Smooth muscle cell of the umbilical artery (primary cell): ENCODE measurements at places on chromosomes 3 and 15. TPM values are rescaled to one million over a fixed set of nuclear protein-coding genes. Genes with fewer than 3 reads are reported as not detected.

The PCLAF gene
- 3.6 and 12.8 TPM in 2 replicates for total RNA-seq

The STXBP5L gene
- total RNA-seq, result 2.1 and 2.7 TPM in 2 replicates

The HDGFL3 gene
- 58.5 and 114 TPM in 2 replicates for total RNA-seq

The GREM1 gene
- total RNA-seq, result 41.6 and 185 TPM in 2 replicates

The GOLGA8G gene
- total RNA-seq, result under 0.01 TPM in 1 of 2 replicates, not detected in the other

The BLM gene
- 0.59 and 4.0 TPM in 2 replicates for total RNA-seq

The GOLGA8T gene
- total RNA-seq, result not detected in 2 replicates

The PLSCR5 gene
- not detected in 2 replicates for total RNA-seq

The SV2B gene
- total RNA-seq, result under 0.01 TPM in 1 of 2 replicates, not detected in the other

The GOLGA6L9 gene
- total RNA-seq, result 3.3 and 3.6 TPM in 2 replicates

The COX17 gene
- 10.7 and 12.5 TPM in 2 replicates for total RNA-seq

The SLC51B gene
- total RNA-seq, result not detected in 2 replicates

The B3GALNT1 gene
- 10.4 and 14.0 TPM in 2 replicates for total RNA-seq

The ITPKA gene
- total RNA-seq, result 0.59 and 1.8 TPM in 2 replicates

The SLC28A2 gene
- not detected in 2 replicates for total RNA-seq

The RFX7 gene
- total RNA-seq, result 5.9 and 8.4 TPM in 2 replicates

The DUOXA1 gene
- not detected in 2 replicates for total RNA-seq

The DZIP1L gene
- total RNA-seq, result 25.2 and 31.9 TPM in 2 replicates

The STAC gene
- 0.30 and 0.88 TPM in 2 replicates for total RNA-seq

The FBXW12 gene
- not detected in 2 replicates for total RNA-seq

The SI gene
- not detected in 2 replicates for total RNA-seq

The TEX55 gene
- total RNA-seq, result not detected in 2 replicates

The TRPM1 gene
- total RNA-seq, result not detected in 2 replicates

The DISP2 gene
- 0.09 and 0.30 TPM in 2 replicates for total RNA-seq

The NUDT16 gene
- 10.7 and 11.5 TPM in 2 replicates for total RNA-seq

The GPR87 gene
- 0.09 TPM in 1 of 2 replicates, not detected in the other for total RNA-seq

The GHSR gene
- total RNA-seq, result not detected in 2 replicates

The PLA2G4E gene
- total RNA-seq, result not detected in 2 replicates
